ENCODE measurements at places on chromosomes 4 and X. TPM values are rescaled to one million over a fixed set of nuclear protein-coding genes. Genes with fewer than 3 reads are reported as not detected.

Gene MAML3
- total RNA-seq: 1.0 TPM

Gene CXCL3
- 4.8 TPM for total RNA-seq

Gene RBM41
- total RNA-seq: 7.6 TPM

Gene CLCN4
- total RNA-seq: 1.2 TPM

Gene MTTP
- total RNA-seq: under 0.01 TPM

Gene KIF4A
- 26.8 TPM for total RNA-seq

Gene ERVMER34-1
- 6.5 TPM for total RNA-seq

All from epithelial cell of proximal tubule (primary cell).